ENCODE measurements at places on chromosomes 7 and 10.

GRCh38 chr10:89563861-89564478 lies 28.6 kb upstream of the SLC16A12 start:
- DNase-seq = no peak

DNA sequence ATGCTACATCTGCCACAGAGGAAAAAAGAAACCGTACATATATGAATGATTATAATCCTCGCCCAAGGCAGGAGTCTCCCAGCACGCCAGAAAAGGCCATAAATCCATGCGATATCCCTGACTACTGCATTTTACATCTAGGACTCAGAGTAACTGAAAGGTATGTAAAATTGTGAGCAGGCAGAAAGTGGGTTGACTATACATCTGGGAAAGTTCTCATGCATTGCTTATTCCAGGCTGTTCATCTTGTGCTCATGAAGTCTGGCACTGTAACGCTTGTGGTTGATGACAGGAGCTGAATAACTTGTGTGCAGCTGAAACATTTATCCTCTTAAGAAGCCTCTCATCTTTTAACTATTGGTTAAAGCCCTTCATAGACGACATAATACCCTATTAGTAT lies 193.4 kb upstream of the STEAP4 start:
- DNase-seq = no peak

GRCh38 chr7:131249483-131249882 lies 78.2 kb upstream of the MKLN1 start:
- no peak for DNase-seq

DNA sequence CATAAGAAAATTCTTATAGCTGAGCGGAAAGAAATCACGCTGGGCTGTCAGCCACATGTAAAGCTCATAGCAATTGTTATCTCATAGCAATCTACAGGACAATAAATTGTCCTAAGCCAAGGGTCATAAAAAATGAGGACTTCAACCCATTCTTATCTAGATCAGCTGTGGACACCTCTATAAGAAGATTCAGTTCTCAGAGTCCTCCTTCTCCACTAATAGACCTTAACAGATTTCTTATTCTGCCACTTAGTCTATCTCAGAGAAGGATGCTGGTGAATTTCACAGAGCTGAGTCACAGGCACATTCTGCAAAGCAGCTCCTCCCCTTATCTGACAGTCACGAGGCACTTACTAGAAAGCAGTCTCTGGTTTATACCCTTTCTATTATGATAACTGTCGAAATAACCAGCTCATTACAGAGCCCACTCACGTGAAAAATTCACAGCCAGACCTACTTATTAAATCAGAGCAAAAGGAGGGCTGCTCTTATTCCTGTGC lies 185.3 kb upstream of the PCLO start:
- no peak for DNase-seq

DNA sequence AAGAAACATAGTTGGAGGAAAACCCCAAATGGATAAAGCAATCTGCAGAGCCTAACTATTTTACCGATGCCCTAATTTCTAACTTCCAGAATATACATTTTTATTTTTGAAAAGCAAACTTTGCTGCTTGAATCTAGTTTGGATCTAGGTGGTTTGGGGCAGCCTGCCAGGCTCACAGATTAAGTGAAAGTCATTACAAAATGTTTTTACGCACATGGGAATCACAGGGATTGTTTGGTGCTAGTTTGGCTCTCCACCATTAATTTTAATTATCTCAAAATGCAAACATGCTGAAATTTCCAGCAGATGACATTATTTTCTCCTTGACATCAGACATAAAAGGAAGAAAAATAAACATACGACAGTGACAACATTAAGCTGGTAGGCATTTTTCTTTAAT lies 166.7 kb upstream of the INHBA start:
- no peak for DNase-seq

- DNase-seq = no peak
Measured at GRCh38 chr7:36129048-36129534, 24.0 kb upstream of the EEPD1 start.

- no peak for DNase-seq
Measured at GRCh38 chr7:28144266-28144665, 36.3 kb downstream of the JAZF1 start.

- no peak for DNase-seq
Measured at GRCh38 chr10:1036341-1036791, 10.7 kb upstream of the IDI2 start.

DNA sequence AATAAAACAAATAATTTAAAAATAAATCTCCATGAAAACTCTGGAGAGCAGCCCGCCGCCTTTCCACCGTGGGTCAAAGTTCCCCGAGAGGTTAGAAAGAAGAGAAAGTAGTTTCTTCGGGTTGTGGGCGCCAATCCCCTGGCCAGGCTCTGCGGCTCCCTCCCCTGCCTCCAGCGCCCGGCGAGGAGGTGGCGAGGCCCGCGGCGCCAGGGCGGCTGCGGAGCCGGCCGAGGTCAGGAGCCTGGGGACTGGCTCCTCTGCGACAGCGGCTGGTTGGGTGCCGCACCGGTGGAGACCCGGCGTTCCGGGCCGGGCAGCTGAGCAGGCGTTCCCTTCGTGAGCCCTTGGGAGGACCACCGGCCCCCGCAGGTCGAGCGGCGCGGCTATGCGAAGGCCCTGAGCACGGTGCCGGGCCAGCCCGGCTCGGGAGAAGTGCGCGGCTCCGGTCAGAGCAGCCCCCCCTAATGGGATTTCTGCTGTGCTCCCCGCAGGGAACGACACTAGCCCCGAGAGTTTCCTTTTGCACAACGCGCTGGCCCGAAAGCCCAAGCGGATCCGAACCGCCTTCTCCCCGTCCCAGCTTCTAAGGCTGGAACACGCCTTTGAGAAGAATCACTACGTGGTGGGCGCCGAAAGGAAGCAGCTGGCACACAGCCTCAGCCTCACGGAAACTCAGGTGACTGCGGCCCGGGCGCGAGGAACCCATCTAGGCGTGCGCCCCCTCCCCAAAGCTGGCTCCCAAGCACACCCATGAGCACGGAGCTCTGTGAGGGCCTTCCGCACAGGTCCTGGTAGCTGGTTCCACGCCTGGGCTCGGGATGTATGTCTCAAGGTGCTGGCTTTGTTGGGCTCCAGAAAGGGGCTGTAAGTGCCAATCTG lies 2.8 kb downstream of the EMX2 start:
- no peak for DNase-seq

GRCh38 chr10:61795147-61795546 lies 106.4 kb upstream of the ARID5B start:
- DNase-seq = no peak

- DNase-seq = no peak
Measured at GRCh38 chr10:96834120-96834519, 2.0 kb downstream of the LCOR start.

DNA sequence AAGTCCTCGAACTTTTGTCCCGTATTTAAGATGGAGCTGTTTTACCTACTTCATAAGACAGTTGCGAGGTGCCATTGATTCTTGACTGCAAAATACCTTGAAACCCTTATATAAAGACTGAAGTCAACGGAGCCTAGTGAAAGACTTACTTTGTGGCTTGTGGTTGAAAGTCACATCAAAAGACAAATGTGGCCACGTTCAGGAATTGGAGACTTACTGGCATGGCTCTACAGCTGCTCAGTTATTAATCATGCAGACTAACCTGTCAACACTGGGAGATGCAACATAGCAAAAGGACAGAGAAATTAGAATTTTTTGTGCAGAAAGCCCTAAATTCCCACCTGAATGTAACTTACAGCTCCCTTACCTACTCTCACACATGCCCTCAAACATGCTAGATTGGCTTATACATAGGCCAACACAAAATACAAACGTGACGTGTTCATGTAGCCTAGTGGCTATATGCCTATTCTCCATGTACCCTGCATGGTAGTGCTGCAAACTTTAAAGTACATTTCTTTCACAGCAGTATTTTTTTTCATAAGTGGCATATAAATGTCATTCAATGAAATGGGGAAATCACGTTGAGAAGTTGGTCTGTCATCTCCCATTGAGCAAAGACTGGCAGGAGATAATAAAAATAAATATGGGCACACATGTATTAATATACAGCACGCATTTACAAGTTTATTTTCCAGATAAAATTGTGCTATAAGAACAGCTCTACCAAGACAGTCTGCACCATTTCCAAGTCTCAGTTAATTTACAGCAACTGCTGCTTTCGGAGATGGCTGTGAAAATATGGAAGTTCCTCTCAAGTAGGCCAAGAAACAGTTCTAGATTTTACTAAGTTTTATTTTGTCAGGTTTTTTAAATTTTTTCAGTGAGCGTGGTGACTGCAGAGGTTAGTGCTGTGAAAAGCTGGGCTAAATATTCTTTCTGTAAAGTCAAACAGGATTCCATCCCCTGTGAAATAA lies 170.4 kb upstream of the C7orf33 start:
- no peak for DNase-seq

- no peak for DNase-seq
Measured at GRCh38 chr7:135976312-135977006, 700 bp downstream of the MTPN start.

GRCh38 chr7:111101856-111102646 lies 11.1 kb downstream of the LRRN3 start:
- no peak for DNase-seq

- DNase-seq = no peak
Measured at GRCh38 chr10:73983096-73984047, 14.5 kb upstream of the VCL start.

DNA sequence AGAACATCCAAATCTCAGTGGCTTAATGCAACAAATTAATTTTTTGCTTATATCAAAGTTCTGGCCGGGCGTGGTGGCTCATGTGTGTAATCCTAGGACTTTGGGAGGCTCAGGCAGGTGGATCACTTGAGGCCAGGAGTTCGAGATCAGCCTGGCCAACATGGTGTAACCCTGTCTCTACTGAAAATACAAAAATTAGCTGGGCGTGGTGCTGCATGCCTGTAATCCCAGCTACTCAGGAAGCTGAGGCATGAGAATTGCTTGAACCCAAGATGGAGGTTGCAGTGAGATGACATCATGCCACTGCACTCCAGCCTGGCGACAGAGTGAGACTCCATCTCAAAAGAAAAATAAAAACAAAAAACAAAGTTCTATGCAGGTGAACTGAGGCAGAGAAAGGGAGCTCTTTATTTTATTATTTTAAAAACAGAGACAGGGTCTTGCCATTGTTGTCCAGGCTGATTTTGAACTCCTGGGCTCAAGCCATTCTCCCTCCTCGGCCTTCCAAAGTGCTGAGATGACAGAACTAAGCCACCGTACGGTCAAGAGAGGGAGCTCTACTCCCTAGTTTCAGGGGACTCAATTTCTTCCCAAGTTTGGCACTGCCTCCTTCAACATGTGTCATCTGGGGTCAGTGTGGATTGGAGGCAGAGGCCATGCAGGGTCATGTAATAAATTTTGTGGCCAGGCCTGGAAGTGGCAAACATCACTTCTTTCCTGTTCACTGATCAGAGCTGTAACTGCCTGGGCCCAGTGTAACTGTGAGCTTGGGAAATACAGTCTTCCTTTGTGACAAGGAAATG lies 2.4 kb downstream of the ADCK2 start:
- DNase-seq = no peak

- no peak for DNase-seq
Measured at GRCh38 chr7:96414931-96415292, 93.0 kb upstream of the SLC25A13 start.

DNA sequence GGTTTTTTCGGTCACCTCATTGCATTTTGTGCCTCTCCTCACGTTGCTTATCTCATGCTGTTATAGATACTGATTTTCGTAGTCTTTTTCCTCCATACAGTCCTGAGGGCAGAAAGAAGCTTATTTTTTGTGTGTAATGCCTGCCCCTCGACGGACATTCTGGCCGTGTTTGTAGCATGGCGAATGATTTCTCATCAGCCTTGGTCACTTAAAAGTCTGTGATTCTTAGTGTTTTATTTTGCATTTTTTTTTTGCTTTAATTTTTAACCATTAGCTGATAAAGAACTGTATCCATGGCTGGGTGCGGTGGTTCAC lies 469 bp upstream of the NOC3L start:
- DNase-seq = no peak

GRCh38 chr7:127530148-127530547 lies 55.2 kb downstream of the GCC1 start:
- DNase-seq = no peak

Data from AG09309 (cell line).